ENCODE measurements at places on chromosomes 6 and 20.
A peak's percentile ranks its signal among the peaks of the same experiment; 100 is the strongest.

DNA sequence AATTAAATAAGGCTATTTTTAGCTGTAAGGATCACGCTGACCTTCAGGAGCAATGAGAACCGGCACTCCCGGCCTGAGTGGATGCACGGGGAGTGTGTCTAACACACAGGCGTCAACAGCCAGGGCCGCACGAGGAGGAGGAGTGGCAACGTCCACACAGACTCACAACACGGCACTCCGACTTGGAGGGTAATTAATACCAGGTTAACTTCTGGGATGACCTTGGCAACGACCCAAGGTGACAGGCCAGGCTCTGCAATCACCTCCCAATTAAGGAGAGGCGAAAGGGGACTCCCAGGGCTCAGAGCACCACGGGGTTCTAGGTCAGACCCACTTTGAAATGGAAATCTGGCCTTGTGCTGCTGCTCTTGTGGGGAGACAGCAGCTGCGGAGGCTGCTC, 84.0 kb downstream of the RAMACL start:
- DNase-seq = no peak

GRCh38 chr6:92122746-92123145, 1296.6 kb downstream of the EPHA7 start:
- no peak for DNase-seq

DNA sequence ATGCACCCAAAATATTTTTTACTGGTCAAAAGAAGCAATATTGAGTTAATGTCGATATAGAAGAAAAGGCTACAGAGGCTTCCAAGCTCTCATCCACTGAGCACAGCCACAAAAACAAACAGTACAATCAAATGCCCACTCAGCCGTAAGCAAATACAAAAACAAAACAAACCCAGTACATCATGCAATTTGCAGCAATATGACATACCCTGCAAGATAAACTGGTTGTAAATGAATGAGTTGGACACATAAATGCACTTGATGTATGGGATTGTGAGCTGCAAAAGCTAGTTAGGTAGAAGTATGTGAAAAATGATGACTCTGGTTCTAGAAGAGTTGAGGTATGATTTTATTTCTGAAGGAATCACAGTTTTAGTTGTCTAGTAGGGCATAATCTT, 83.9 kb downstream of the SESN1 start:
- no peak for DNase-seq

DNA sequence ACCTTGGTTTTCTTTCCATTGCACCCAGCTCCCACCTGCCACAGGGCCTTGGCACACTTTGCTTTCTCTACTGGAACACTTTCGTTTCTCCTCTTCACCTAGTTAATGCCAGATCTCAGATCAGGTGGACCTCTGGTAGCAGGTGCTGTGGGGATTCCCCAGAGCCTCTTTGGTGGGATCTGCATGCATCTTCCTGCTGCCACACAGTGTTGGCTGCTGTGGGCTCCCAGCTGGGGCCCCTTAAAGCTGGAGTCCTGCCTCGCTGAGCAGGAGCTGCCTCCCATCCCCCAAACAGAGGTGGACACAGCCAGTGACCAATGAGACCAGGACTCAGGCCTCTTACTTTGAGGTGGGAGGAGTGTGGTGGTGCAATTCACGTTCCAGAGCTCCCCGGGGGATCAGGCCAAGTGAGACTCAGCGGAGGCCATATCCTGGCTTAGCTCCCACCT, 28.4 kb downstream of the CEBPB start:
- DNase-seq = no peak

DNA sequence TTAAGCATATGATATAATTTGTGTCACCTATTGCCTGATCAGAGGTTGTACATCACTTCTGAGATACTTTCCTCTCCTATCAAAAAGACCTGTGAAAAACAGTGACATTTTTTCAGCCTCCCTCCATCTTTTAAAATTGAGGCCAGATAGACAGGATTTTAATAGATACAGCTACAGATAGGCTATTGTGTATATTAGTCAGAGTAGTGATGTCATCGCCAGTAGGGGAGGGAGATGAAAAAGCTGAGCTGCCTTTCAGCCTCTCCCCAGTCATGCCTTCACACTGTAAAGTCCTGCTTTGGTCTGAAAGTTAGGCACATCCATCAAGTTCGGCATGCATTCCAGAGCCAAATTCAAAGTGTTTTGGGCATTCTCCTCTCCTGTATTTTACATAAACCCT, 7.9 kb upstream of the PABPC1L start:
- DNase-seq = no peak

GRCh38 chr6:113122060-113122459, 735.1 kb upstream of the MARCKS start:
- DNase-seq = no peak

DNA sequence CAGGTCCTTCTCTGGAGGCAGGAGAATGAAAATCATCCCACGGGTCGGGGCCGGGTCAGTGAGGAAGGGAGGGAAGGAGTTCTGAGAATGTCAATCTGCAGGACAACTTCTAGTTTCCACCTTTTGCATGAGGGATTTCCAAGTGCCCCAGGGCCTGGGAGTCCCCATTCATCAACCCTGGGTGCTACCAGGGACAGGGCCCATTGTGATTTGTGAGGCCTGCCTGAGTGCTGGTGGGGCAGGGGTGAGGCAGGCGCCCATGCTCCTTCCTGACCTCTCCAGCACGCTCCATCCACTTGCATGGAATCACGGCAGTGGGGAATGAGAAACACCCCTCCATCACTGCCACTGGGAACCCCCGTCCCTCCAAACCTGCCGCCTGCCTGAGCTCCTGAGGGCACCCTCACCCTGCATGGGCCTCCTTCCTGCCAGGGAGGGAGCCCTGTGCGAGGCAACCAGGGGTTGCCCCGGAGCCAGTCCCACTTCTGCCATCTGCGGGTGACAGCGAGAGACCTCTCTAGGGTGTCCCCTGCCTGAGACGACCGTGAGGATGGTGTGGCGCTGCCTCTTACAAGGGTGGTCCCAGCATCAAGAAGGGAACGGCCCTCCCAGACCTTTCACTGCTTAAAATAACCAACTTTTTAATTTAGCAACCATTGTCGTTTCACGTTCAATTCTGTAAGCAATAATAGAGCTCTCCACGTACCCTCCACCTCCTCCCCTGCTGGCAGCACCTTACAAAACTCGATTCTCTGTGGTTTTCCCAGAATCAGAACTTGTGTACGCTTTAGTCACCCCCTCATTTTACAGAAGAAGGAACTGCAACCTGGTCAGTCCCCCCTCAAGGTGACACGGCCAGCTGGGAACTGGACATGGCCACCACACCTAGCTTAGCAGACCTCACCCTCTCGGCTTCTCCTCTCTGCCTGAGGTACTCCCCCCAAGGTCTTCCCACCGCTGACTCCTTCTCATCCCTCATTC, 28.6 kb downstream of the PMEPA1 start:
- no peak for DNase-seq

- DNase-seq = no peak
These were observed 603.8 kb downstream of the PRKN start for GRCh38 chr6:162123797-162124196.

- no peak for DNase-seq
These were observed 1.6 kb downstream of the SRPK1 start for GRCh38 chr6:35919085-35919826.

- no peak for DNase-seq
These were observed 204.1 kb downstream of the SIM1 start for GRCh38 chr6:100260584-100260983.

GRCh38 chr6:53284901-53285300, 63.8 kb downstream of the ELOVL5 start:
- no peak for DNase-seq

DNA sequence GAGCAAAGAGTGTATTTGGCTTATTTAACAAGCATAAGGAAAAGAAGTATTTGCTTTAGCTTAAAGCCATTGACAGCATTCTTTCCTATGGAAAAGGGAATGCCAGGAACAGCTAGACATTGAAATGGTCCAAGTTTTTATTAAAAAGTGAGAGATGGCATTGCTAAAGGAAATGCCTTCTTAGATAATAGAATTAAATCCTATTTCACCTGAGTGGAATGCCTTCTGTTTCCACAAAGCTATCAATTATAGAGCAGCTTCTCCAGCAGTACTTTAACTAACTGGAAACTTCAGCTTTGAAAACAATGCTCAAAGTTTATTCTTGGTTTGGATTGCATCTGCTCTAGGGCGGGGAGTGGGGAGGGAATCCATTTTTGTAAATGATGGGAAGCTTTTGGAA, 85.1 kb upstream of the CNKSR3 start:
- DNase-seq = no peak

- no peak for DNase-seq
These were observed 178.4 kb upstream of the ARID1B start for GRCh38 chr6:156598855-156599180.

DNA sequence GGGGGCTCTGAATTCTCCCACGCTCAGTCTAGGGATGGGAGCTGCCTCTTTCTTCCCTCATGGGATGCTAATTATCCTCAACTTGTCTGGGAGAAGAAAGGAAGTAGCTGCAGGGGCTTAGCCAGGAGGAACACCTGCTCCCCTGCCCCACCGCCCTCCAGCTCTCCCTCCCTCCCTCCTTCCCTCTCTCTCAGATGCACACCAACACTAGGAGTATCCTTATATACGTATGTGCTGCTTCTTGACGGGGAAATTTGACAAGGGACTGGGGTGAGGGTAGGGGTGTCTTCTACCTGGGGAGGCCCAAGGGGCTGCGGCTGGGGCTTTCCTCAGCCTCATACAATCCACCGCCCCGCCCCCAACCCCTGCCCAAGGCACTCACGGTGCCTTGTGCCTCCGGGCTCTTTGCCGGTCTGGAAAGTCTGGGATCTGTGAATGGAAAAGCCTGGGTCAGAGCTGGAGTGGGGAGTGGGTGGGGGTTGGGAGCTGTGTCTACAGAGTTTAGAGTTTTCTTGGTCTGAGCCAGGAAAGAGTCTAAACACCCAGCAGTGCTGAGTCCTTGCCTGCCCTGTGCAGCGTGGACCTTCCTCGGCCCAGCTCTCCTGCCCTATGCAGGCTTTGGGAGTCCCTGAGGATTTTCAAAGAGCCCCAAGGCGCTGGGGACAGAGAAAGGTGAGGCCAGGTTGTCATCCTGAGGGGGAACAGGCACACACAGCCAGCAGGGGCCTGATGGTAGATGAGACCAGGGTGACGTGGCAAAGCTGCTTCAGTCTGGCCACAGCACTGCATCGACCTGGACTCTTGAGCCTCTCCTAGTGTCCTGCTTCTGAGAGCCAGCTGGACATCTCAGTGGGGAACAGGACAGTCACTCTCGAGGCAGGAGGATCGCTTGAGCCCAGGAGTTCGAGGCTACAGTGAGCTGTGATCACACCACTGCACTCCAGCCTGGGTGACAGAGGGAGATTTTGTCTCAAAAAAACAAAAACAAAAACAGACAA, 29.3 kb upstream of the EMILIN3 start:
- DNase-seq = no peak

DNA sequence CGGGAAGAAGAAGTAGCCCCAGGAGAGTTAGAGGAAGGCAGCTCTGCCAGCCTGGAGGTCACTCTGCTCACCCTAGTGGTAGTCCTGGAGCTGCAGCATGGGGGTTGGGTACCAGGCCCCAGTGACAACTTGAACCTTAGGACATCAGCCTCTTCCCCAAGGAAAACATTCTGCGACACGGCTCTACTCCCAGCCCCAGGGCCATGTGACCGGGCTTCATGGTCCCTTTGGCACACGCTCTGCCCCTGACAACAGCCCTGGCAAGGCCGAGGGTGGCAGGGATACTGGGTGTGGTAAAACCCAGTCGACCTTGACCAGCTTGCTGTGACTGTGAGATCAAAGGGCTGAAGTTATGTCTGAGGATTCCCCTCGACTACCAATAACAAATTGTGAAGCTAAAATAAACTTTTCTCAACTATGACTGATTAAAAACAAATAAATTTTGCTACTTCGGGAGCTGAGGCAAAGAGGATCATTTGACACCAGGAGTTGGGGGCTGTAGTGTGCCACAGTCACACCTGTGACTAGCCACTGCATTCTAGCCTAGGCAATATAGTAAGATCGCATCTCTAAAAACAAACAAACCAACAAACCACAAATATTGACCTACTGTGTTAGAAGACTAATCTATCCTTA, 24.4 kb upstream of the ARID1B start:
- no peak for DNase-seq

DNA sequence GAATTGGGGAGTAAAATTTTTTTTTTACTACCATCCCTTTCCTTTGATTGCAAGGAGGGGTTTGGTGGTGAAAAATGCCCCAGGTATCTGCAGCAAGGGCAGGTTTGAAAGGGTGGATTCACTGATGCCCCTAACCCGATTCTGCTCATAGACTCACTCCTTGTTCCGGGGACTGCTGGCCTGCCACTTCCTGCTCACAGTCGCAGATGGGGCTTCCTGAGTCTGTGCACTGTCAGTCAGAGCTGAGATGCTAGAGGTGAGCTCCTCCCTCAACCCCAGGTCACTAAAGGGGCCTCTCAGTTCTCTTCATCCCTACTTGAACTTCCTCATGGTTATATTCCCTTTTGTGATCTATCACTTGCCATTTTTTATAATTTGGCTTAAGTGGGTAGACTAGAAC, 357.9 kb downstream of the FARS2 start:
- no peak for DNase-seq

GRCh38 chr20:24993337-24994185, 1.0 kb upstream of the APMAP start:
- no peak for DNase-seq

GRCh38 chr20:44835116-44835515, 24.8 kb upstream of the RIMS4 start:
- DNase-seq = no peak

GRCh38 chr20:17898548-17898994, 70.0 kb downstream of the SNX5 start:
- peak; percentile 53 for DNase-seq

DNA sequence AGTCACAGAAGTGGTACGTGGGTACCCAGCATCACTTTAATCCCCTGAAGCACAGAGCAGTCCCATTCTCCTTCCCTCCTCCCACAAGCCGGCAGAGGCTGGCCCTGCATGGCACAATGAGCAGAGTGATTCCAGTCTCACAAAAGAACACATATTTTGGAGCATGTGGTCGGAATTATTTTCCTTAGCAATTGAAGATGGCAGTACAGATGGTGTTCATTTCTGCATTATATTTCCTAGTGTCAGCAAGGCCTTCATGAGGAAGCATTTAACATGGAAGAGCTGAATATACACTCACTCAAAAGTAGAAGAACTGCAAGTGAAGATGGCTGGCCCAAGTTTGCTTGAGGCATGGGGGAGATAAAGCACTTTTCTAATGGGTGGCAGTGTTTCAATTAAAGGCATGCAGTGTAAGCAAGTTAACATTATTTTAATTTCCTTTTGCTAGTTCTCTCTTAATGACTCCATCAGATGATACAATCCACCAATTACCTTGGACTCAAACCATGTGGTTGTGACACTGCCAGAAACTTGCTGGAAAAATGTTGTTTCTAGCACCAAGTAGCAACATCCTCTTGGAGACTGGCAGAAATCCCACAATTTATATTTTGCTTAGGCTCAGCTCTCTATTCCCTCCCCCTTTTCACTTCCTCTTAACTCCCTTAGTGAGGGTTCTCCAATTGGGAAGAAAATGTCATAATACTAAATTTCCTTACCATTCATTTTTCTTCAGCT, 74.4 kb downstream of the ARHGAP18 start:
- no peak for DNase-seq

- DNase-seq = no peak
These were observed 41.0 kb downstream of the CDH4 start for GRCh38 chr20:61292821-61293612.

- DNase-seq = no peak
These were observed 17.2 kb upstream of the SNAP25 start for GRCh38 chr20:10201321-10201870.
